ENCODE measurements at places on chromosomes 3 and 15.
A peak's percentile ranks its signal among the peaks of the same experiment; 100 is the strongest.

DNA sequence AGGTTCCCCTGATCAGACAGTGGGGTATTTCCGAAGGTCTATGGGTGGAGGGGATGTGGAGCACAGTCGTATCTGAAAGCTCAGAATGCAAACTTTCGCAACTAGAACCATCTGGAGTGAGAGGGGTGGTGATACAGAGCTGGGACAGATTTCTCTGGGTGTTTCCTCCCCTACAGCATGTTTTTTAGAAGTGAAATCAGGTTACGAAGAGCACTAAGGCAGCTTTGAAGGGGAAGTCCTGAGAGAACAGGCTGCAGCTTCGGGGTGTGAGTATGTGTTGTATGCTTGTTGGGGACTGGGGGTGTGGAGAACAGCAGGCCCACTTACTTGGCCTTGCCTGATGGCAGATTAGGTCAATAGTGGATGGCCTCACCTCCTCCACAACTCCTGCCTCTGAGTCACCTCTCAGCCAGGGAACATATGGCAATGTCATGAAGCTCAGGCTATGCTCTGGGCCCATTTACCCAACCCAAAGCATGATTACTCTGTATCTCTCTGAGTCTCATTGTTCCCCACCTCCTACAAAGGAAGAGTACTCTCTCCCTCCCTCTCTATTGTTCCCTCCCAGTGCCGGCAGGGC is 107.2 kb upstream of the RASGRP1 start:
- peak; percentile 26 for DNase-seq

DNA sequence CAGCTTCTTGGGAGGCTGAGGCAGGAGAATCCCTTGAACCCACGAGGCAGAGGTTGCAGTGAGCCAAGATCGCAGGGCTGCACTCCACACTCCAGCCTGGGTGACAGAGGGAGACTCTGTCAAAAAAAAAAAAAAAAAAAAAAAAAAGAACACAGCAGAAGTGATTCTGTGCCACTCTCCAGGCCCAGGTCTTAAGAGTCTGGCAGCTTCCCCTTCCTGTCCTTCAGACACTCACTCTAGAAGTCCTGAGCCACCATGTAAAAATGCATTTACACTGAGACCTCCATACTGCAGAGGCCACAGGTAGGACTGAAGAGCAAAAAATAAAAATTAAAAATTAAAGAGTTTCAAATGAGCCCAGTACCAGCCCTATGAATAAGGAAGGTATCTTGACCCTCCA is 11.8 kb upstream of the CDV3 start:
- no peak for DNase-seq

- DNase-seq, result no peak
Observed at GRCh38 chr3:62184559-62184958, 188.8 kb downstream of the FEZF2 start.

DNA sequence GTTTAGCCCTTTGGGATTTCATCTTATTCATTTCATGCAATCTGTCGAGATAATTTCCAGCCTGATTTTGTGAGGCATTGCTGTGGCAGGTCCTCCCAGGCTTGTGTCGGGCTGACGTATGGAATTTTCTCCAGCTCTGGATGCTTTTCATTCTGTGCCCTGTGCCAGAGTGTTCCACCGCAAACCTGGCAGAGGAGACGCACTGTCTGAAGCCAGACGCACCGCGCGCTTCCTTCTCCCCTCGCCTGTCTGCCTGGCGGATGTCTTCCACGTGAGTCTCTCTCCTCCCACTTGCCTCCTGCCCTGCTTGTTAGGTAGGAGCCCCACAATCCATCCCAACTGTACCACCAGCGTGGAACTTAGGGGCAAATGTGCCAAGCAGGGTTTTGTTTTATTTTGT is 20.1 kb upstream of the GLCE start:
- no peak for DNase-seq

DNA sequence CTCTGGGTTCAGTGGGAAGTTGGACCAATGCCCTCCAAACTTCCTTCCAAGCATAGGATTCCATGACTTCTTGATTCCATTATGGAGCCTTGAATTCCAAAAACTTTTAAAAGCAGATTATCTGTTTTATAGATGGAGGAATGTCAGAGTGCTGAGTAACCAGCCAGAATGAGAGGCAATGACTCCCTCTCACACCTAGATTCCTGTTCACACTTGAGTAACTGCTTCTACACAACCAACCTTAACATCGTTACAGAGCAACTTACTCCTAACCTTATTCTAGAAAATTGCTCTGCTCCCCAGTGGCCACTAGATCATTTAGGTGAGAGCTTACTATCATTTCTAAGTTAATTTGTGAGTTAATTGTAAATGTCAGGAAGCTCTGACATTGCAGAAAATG is 24.2 kb upstream of the NR2F2 start:
- no peak for DNase-seq

DNA sequence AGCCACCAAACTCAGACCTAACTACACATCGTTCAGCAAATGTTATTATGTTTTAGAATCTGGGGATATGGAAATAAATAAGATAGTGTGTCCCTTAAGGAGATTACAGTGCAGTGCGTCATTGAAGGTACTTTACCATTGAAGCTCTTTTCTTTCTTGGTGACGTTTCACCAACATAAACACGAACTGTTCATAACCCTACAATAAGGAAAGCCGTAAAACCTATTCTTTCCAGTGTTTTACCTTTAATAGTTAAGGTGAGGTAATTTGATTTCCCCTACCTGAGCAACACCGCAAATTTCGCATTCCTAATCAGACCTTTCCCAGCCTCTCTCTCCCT is 826 bp downstream of the CCDC66 start:
- no peak for DNase-seq

- no peak for DNase-seq
Observed at GRCh38 chr3:158753854-158754253, 21.6 kb upstream of the RARRES1 start.

GRCh38 chr3:197541756-197542539 is 13.8 kb downstream of the BDH1 start:
- DNase-seq, result no peak

DNA sequence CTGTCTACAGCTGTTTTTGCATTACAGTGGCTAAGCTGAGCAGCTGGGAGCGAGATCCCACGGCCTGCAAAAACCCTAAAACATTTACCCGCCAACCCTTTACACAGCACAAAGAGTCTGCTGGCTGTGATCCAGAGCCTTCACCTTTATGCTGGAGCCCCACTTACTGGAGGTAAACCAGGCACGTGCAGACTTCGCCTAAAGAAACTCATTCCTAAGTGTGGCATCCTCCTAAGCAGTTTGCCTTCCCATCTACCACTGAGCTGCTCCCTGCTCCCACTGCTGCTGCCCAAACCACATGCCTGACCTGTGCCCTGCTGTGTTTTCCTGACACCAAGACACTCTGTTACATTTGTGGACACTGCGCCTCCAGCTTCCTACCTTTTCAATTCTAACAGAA is 53.0 kb downstream of the CHSY1 start:
- DNase-seq, result no peak

GRCh38 chr15:45670511-45670910 is 35.7 kb downstream of the SQOR start:
- DNase-seq, result no peak

GRCh38 chr3:160982491-160982890 is 122.7 kb downstream of the B3GALNT1 start:
- DNase-seq, result no peak

GRCh38 chr3:124532071-124532470 is 198.2 kb upstream of the UMPS start:
- no peak for DNase-seq

GRCh38 chr3:23484386-23484785 is 281.3 kb downstream of the UBE2E2 start:
- no peak for DNase-seq

DNA sequence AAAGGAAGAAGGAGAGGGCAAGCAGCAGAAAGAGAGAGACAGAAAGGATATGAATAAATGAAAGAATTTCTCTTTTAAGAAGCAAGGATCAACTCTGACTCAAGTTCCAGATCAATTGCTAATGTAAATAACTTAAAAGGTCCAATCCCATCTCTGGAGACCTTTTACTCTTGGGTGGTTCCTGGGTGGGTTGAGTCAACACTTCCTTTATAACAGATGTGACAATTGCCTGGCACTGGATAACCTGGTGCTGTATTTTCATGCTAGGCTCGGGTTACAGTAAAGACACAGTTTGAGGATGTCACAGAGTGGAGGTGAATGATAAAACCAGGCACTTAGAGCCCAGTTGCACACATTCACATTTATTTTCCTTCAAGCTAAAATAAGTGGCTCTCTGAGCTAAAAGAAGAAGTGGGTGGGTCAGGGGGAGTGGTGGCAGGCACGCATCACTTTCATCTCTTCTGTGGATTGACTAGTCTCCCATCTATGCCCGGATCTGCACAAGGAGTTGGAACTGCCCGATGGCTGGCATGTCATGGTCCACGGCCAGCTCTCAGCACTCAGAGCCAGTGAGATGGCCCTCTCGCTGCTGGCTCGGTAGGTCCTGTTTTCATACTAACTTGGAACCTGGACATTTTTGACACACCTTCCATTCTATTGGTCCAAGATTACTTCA is 465.8 kb downstream of the FOXP1 start:
- DNase-seq, result no peak

GRCh38 chr15:31292391-31293015 is 34.1 kb upstream of the KLF13 start:
- no peak for DNase-seq

GRCh38 chr3:63151897-63152296 is 126.2 kb upstream of the SYNPR start:
- no peak for DNase-seq

DNA sequence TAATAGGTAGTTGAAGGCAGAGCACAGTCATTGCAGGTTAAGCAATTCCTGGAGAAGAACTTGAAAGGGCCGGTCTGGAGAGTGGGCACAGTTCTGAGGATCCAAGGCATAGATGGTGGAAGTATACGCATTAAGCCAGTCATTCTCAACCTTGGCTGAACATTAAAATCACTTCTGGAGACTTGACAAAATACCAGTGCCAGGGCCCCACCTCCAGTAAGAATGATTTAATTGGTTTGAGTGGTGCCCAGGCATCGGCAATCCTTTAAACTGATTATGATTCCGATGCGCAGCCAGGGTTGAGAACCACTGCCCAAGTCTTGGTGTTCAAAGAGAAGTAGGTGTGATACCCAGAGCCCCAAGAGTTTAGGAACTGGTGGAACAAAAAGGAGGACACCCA is 6.9 kb upstream of the HOMER2 start:
- no peak for DNase-seq

- DNase-seq, result no peak
Observed at GRCh38 chr3:55309336-55309735, 177.8 kb downstream of the WNT5A start.

GRCh38 chr15:79973456-79974195 is 2.6 kb upstream of the BCL2A1 start:
- DNase-seq, result no peak

DNA sequence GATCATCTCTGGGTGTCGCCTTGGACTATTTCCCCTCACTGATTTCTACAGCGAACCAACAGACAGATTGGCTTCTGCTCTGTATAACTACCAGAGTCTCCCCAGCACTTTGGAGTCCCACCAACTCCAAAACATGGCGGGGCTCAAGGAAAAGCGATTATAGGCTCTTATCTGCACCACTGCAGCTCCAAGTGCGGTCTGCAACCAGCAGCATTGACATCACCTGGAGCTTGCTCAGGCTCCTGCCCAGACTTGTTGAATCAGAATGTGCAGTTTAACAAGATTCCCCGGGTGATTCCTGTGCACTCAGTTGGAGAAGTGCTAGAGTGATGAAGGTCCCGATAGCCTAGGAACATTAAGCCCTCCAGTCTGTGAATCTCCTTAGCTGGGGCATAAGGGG is 9.0 kb downstream of the CCK start:
- DNase-seq, result no peak

GRCh38 chr15:40240619-40241221 is 1.9 kb downstream of the PAK6 start:
- DNase-seq, result no peak

GRCh38 chr3:107986505-107986904 is 104.3 kb downstream of the CD47 start:
- no peak for DNase-seq

Data from activated T-helper 9 cell treated with anti-CD3 and anti-CD28 coated beads, Interleukin-2, amount 50 U/mL, for 16 hours (primary cell).